ENCODE measurements at places on chromosomes 7 and 10. TPM values are rescaled to one million over a fixed set of nuclear protein-coding genes. Genes with fewer than 3 reads are reported as not detected.

Gene TMEM270
- not detected for total RNA-seq

- DNase-seq, result no peak
Observed at GRCh38 chr10:15378569-15378968, 7.5 kb upstream of the FAM171A1 start.

- no peak for DNase-seq
Observed at GRCh38 chr7:132469681-132470080, 106.6 kb downstream of the PLXNA4 start.

DNA sequence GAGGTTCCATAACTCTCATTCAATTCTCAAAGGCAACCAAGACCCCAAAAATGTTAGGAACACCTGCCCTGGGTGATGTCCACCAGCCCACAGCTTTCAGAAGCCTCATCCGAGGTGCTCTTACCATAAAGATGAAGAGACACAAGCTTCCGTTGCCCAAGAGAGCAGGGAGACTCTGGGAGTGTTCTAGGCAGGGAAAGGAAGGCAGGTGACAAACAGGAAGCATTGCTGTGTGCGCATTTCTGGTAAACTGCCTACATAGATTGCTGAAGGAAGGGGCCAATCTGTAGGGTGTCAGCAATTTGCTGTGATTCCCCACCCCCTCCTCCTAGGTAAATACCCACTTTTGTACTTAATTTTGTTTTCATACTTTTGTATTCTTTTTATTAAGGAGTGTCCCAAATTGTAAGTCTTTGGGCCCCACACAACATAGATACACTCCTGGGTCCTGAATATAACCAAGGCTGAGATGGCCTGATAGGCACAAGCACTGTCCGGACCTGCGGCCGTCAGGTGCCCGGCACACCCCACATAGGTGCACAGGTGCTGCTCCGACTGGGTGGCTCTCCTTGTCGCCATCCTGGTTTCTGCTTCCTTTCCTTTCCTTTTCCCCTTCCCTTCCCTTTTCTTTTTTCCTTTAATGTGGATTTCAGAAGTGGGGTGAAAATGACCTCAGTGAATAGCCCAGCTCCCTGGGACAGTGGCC lies 51.4 kb upstream of the SMNDC1 start:
- DNase-seq, result no peak

Gene PFKP
- total RNA-seq, result 188 TPM

Gene MICU1
- total RNA-seq, result 48.0 TPM

- DNase-seq, result peak; percentile 84
Observed at GRCh38 chr7:1813394-1814088, 143.5 kb downstream of the ELFN1 start.

Gene TSPAN12
- 6.8 TPM for total RNA-seq

Gene ZWINT
- 21.8 TPM for total RNA-seq

Gene TUBAL3
- not detected for total RNA-seq

DNA sequence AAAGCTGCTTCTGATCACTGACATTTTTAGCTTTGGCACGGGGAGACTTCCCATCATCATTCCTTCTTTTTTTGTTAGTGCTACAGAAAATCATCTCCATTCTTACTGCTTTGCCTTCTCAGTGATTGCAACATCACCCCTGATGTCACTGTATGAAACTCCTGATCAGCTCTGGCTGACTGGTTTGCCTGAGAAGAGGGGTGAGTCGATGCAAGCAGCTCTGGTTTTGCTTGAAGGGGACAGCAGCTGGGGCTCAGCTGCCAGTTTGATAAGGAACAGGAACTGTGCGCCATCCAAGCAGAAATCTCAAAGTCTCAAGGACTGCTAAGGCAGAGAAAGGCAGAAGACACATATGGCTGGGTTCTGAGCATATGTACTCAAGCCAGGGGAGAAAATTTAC lies 808.5 kb upstream of the CELF2 start:
- DNase-seq, result no peak

DNA sequence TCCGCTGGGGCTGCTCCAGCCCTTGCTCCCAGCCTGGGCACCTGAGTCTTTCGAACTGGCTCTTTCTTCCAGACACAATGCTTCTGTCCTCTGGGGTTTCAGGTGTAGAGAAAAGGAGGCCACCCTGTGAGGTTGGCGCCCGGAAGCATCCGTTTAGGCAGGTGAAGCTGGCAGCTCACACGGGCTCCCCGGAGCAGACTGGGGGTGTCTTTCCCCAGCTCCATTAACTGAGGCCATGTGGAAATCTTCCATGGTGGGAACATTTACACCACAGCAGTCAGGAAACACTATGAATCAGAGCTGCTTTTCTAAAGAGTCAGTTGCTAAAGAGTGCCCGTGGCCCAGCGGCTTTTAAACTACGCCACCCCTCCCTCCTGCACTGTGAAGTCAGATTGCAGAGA lies 29.2 kb downstream of the PRKAG2 start:
- DNase-seq, result peak; percentile 84

- DNase-seq, result no peak
Observed at GRCh38 chr7:142553216-142553615, 196.1 kb upstream of the PRSS1 start.

Gene PROSER2
- 15.6 TPM for total RNA-seq

GRCh38 chr7:157543276-157543675 lies 206.5 kb downstream of the DNAJB6 start:
- DNase-seq, result peak; percentile 83
